ENCODE measurements at places on chromosomes 3 and 15. TPM values are rescaled to one million over a fixed set of nuclear protein-coding genes. Genes with fewer than 3 reads are reported as not detected.

The SLC6A1 gene
- total RNA-seq: not detected

The GOLGA8K gene
- total RNA-seq: 0.32 TPM

The RLBP1 gene
- total RNA-seq: not detected

The ZNF620 gene
- 0.65 TPM for total RNA-seq

The TRIM71 gene
- not detected for total RNA-seq

The GP5 gene
- not detected for total RNA-seq

The BFSP2 gene
- total RNA-seq: not detected

The ACTR8 gene
- 42.3 TPM for total RNA-seq

The LRRC2 gene
- 6.0 TPM for total RNA-seq

The CHRNA7 gene
- 0.81 TPM for total RNA-seq

The SPINK8 gene
- not detected for total RNA-seq

The UROC1 gene
- not detected for total RNA-seq

The ZNF710 gene
- total RNA-seq: 25.2 TPM

The COL7A1 gene
- total RNA-seq: 57.8 TPM

The SLC28A1 gene
- not detected for total RNA-seq

The GPR160 gene
- 0.36 TPM for total RNA-seq

The TPRG1 gene
- 0.97 TPM for total RNA-seq

The CYP19A1 gene
- total RNA-seq: 2.6 TPM

The KCNMB2 gene
- total RNA-seq: 2.1 TPM

The SERPINI1 gene
- total RNA-seq: 2.1 TPM

The APPL1 gene
- 48.5 TPM for total RNA-seq

The EIF4G1 gene
- total RNA-seq: 300 TPM

The CCDC71 gene
- total RNA-seq: 36.8 TPM

The SEMA3G gene
- total RNA-seq: 0.97 TPM

The KNSTRN gene
- total RNA-seq: 10.9 TPM

The CCDC54 gene
- total RNA-seq: not detected

The SNTN gene
- total RNA-seq: not detected

The PLCH1 gene
- 0.32 TPM for total RNA-seq

The THSD4 gene
- total RNA-seq: 52.7 TPM

The PTX3 gene
- 515 TPM for total RNA-seq

The DCLK3 gene
- under 0.01 TPM for total RNA-seq

The RPL29 gene
- 851 TPM for total RNA-seq

The CHRM5 gene
- under 0.01 TPM for total RNA-seq

The TTLL13 gene
- total RNA-seq: 0.16 TPM

The HMCES gene
- total RNA-seq: 9.9 TPM

The TARS3 gene
- 10.8 TPM for total RNA-seq

The TRIM59 gene
- 37.0 TPM for total RNA-seq

The PLA2G4D gene
- not detected for total RNA-seq

The SERPINI2 gene
- total RNA-seq: not detected

The ACKR4 gene
- total RNA-seq: 170 TPM

The CELSR3 gene
- 1.6 TPM for total RNA-seq

The FBXO40 gene
- total RNA-seq: not detected

The ZNF502 gene
- total RNA-seq: 6.6 TPM

Measured in hair follicle dermal papilla cell (primary cell).